Fibroblast of pulmonary artery (primary cell): ENCODE measurements at places on chromosomes 16 and 17.

GRCh38 chr16:61421111-61421510 lies 615.1 kb downstream of the CDH8 start:
- DNase-seq: no peak

- DNase-seq: no peak
Measured at GRCh38 chr17:8939496-8940334, 25.8 kb downstream of the PIK3R5 start.

DNA sequence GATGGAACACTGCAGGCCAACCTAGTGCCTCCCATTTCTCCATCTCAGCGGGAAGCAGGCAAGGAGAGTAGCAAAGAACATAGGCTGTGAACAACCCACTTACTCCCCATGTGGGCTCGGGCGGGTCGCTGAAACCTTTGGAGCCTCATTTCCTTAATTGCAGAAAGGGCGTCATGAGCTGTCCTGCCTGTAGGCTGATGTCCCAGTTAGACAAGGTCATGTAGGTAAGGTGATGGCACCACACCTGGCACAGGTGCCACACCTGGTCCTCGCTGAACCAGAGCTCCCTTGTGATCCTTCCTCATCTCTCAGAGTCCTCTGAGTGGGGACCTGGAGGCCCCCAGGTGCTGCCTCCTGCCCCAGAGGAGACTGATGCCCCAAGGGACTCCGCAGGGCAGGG lies 22.9 kb downstream of the ABCC3 start:
- no peak for DNase-seq

DNA sequence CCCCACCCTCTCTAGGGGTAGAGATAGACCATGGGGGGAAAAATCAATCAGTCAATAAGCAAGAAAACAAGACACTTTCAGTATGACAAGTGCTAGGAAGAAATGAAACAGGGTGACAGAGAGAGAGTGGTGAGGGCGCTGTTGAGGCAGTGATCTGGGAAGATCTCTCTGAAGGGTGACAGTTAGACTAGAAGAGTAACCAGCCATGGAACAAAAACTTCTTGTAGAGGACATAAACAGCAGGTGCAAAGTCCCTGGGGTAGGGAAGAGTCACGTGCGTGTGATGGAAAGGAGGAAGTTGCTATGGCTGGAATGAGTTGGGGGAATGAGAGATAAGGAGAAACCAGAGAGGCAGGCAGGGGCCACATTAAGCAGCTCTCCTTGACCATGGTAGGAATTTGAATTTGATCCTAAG lies 16.8 kb upstream of the EMP2 start:
- DNase-seq: no peak

DNA sequence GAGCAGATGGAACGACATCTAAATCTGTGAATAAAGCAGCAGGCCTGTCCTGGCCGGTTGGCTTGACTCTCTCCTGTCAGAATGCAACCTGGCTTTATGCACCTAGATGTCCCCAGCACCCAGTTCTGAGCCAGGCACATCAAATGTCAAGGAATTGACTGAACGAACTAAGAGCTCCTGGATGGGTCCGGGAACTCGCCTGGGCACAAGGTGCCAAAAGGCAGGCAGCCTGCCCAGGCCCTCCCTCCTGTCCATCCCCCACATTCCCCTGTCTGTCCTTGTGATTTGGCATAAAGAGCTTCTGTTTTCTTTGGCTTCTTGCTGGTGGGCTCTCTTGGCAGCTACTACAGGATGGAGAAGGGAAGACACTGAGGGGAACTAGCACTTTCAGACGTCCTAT lies 4.1 kb upstream of the RSAD1 start:
- DNase-seq: no peak

- DNase-seq: peak; percentile 99
Measured at GRCh38 chr17:29722411-29723198, 99.9 kb upstream of the CORO6 start.

GRCh38 chr17:50961282-50962220 lies 95.4 kb upstream of the TOB1 start:
- no peak for DNase-seq

GRCh38 chr17:1639549-1640180 lies 5.9 kb downstream of the SCARF1 start:
- no peak for DNase-seq

GRCh38 chr17:21271454-21272183 lies 12.9 kb upstream of the MAP2K3 start:
- DNase-seq: no peak

- DNase-seq: no peak
Measured at GRCh38 chr17:44912763-44913544, 2.3 kb downstream of the GFAP start.

GRCh38 chr17:19348081-19348650 lies 14.4 kb downstream of the B9D1 start:
- DNase-seq: no peak

GRCh38 chr16:79716645-79717332 lies 116.3 kb upstream of the MAF start:
- no peak for DNase-seq

- DNase-seq: peak; percentile 4
Measured at GRCh38 chr16:49527611-49528010, 154.0 kb downstream of the C16orf78 start.

DNA sequence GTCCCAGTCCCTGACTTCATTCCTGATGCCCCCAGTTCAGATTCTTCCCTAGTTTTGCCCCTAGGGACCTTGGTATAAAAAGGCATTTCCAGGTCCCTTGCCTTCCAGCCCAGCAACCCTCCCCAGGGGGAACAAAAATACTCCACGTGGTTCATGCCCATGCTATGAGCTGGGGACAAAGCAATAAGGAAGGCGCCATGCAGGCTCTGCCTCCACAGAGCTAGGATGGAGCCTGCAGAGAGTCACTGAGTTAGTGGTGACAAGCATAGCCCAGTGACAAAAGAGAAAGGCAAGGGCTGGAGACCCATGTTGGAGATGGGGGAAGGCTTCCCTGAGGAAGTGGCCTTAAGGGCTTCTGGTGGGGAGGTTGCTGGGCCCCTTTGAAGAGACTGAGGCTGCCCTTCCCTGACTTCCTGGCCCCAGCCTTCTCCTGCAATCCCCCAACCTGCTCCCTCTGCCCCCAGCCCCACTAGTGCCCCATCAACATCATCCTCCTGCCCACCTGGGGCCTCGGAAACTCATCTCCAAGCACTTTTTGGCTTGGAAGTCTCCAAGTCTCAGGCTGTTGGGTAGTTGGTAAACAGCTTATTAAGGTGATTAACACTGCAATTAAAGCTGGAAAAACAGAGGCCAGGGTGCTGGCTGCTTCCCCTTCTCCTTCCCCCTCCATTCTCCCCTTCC lies 9.6 kb downstream of the DLX3 start:
- DNase-seq: no peak

GRCh38 chr17:77958716-77959125 lies 218 bp downstream of the TNRC6C start:
- DNase-seq: no peak

- no peak for DNase-seq
Measured at GRCh38 chr16:69201787-69202186, 14.8 kb downstream of the SNTB2 start.

- no peak for DNase-seq
Measured at GRCh38 chr16:81842564-81843242, 63.6 kb downstream of the PLCG2 start.

DNA sequence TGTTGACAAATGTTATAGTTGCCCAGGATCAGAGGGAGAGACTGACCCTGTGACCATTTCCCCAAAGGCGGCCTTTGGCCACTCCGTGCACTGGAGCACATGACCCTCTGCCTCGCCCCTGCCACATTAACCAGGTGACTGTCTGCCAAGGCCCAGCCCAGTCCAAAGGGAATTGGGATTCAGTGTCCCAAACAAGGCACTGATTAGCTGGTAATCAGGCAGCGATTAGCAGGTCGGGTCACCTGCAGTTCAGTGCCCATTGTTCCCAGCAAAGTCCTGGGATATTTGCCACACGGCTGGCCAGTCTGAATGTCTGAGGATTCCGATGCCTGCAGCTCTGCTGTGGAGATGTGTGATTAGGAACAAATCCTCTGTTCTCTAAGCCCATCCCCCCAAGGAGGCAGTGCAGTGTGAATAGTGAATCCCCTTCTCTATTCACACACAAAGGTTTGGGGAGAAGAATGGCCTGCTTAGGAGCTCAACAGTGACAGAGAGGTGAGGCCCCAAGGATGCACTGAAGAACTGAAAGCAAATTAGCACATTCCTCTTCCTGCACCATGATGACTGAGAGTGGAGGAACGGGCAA lies 123.1 kb upstream of the MAF start:
- DNase-seq: no peak

GRCh38 chr16:78628461-78629045 lies 529.1 kb downstream of the WWOX start:
- DNase-seq: no peak

DNA sequence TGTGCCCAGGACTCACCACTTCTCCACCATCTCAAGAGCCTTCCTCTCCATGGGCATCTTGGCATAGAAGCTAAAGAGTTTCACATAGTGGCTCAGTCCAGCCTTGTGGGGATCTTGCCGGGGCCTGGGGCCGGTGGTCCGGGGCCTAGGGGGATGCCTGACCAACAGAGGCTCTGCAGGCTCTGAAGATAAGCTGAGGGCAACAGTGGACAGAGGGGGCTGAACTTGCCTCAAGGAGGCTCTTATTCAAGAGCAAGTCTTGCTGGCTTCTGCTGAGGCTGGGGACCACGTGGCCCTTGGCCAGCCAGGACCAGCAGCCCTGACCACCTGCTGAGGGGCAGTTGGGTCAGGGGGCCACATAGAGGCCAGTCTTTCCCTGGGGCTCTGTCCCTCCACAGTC lies 13.5 kb upstream of the THAP11 start:
- no peak for DNase-seq

DNA sequence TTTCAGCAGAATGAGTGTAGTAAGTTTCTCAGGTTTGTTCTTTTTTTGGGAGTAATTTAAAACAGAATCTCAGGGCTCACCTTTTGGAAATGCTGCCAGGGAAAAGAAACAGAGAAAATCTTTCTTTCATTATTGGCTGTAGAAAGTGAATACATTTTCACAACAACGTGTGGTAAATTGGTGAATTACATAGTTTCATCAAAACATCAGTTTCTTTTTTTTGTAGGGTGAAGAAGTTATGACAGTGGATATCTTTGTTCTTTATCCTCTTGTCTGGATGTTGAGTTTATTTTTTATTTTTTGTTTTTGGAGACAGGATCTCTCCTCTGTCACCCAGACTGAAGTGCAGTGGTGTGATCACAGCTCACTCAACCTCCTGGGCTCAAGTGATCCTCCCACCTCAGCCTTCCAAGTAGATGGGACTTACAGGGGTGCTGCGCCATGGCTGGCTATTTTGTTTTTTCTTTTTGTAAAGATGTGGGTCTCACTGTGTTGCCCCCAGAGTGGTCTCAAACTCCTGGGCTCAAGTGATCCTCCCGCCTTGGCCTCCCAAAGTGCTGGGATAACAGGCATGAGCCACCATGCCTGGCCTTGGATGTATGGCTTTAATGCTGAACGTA lies 2.4 kb downstream of the ZNF267 start:
- no peak for DNase-seq

- peak; percentile 78 for DNase-seq
Measured at GRCh38 chr17:47663912-47664623, 14.3 kb downstream of the KPNB1 start.

DNA sequence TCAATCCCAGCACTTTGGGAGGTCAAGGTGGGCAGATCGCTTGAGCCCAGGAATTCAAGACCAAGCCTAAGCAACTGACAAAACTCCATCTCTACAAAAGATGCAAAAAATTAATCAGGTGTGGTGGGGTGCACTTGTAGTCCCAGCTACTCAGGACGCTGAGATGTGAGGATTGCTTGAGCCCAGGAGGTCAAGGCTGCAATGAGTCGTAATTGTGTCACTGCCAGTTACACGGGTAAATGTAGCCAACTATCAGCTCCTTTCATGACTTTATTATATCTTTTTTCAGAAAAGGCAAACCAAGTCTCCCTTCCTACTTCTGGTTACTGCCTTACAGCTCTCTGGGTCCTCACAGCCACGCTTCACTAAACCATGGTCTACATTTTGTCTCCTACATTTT lies 4.0 kb downstream of the SDF2 start:
- DNase-seq: no peak

DNA sequence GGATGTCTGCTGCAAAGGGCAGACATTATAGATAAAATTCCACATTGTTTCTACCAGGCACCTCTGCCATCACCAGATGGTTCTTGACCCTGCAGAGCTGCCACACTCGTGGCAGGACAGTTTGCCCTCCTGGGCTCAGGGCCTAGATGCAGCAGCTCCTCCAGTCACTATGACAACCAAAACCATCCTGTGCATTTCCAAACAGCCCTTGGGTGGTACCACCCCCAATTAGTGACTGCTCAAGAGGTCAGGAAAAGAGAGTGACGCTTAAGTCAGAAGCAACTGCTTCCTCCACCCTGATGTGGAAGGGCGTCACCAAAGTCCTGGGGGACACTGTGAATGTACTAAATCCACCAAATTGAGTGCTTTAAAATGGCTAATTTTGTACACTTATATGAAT lies 109.2 kb downstream of the C16orf95 start:
- DNase-seq: peak; percentile 25

DNA sequence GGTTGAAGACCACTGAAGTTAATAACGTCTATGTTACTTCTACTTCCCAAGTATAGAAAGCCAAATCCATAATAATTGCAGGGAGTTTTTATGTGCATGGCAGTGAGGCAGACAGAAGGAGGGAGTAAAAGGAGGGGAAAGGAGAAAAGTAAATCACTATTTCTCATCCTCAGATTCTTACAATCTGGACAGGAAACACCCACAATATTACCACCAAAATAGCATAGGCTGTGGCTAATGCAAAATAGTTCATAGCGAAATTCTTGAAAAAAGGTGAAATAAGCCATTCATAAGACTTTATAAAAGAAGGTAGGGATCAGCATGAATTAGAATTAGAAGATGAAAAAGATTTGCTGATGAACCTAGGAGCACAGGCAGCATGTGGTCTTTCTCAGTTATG lies 128.1 kb downstream of the KCNJ2 start:
- DNase-seq: no peak

GRCh38 chr17:49496183-49496866 lies 1.2 kb downstream of the NGFR start:
- peak; percentile 49 for DNase-seq

- DNase-seq: no peak
Measured at GRCh38 chr17:77598241-77598620, 360.3 kb upstream of the TNRC6C start.

DNA sequence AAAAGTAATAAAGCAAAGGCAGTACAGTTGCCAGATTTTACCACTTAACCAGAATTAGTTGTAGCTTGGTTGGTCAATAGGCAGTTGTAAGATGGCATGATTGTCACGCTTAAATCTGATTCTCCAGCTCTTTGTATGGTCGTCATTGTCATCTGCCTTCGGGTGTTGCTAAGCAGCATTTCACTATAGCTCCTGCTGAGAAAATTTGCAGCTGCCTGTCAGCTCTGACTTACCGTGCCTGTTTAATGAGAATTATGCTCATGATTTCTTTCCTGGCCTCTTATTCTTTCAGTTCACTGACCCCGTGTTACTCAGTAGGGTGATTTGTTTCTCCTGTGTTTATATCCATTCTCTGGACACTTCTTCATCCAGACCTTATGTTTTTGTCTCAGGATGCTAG lies 66.7 kb downstream of the TANGO6 start:
- no peak for DNase-seq

DNA sequence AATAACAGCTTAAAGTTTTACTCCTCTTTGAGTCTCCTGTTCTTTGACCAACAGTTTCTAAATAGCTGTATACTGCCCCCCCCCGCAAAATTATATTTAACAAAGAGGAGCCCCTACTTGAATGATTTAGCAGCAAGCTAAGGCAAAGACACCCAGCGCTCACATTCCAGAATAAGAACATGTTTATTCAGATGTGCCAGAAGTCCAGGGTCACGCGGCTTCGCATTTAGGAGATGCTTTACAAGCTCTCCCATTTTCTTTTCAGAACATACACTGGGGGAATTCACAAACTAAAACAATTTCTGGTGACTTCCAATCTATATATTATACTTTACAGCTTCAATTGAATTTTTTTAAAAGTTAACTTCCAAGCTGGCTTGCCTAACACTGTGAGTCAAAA lies 5.3 kb downstream of the PLD6 start:
- no peak for DNase-seq
